Activated T-cell treated with anti-CD3 and anti-CD28 coated beads for 1 hour (primary cell): ENCODE measurements at places on chromosomes 13 and 19.

GRCh38 chr13:49997955-49998354 lies 1.1 kb downstream of the TRIM13 start:
- DNase-seq = no peak

DNA sequence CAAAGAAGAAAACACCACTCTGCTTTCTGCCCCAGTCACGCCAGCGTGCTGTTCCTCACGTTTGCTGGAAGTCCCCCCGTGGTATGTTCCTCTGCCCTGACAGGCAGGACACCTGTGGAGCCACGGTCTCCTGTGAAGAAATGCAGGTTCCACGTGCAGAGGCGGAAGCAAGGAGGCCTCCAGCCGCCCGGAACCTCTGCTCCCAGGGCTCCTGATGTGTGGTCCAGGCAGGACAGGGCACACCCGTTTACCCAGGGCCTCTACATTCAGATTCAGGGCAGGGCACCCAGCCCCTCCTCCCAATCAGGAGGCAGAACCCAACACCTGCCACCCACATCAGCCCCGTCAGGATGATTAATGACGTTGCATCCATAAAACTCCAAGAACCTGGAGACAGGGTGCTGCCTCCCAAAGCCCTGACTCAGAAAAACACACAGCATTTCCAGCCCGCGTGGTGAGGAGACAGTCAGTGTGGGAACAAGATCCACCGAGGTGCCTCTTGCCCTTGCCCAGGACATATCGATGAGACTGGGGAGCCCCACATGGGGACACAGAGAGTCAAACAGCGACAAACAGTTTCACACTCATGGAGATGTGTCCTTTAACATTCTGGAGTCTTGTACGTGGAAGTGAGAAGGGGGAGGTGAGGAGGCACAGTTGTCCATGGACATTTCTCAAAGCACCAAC lies 76.2 kb downstream of the COL4A1 start:
- DNase-seq = no peak

GRCh38 chr19:6115992-6116391 lies 5.7 kb upstream of the RFX2 start:
- no peak for DNase-seq

DNA sequence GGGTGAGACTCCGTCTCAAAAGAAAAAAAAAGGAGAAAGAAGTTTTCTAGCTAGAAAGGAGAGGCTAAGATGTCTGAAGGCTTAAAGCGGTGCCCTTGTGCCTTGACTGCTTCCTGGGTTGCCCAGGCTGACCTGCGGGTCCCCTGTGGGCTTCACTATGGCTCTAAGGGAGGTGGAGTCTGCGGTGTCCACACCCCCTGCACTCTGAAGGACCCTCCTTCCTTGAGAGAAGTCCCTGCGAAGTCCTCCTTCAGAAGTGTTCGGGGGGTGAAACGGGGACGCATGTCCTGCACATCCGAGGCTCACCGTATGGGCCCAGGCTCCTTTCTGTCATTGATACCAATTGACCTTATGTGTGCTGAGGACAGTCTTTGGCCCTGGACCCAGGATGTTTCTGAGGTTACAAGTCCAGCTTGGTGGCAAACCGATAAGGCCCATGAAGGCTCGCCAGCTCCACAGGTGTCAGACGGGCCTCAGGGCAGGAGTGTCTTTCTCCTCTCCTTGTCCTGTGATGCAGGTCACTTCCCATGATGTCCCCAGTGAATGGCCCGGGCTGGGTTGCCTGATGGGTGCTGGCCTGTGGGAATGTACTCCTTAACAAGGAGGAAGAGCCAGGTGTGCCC lies 11.6 kb upstream of the RNF113B start:
- no peak for DNase-seq

DNA sequence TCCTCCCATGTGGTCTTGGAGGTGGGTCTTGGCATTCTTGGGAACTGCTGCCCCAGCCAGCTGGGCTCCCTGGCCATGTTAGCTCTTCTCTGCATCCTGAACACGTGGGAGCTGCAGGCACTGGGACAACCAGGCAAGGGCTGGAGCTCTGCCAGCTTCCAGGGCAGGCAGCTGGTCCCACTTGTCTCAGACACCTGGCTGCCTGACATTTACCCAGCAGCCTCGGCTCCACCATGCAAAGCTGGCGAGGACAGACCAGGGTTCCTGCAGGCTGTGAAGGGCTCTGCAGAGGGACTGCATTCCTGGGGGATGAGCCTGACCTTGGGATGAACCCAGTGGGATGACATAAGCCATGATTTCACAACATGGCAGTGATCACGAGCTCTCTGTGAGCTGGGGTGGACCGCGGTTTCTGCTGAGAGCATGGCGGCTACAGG lies 99.0 kb upstream of the TSHZ3 start:
- DNase-seq = no peak

GRCh38 chr19:12774588-12775555 lies at the start of gene HOOK2:
Gene HOOK2, minus strand, starts transcription at chr19:12775552. Its CDS starts 103 bp downstream, at chr19:12775449.
- DNase-seq = no peak

- DNase-seq = no peak
Observed at GRCh38 chr13:91539286-91540157, 141.1 kb downstream of the GPC5 start.

DNA sequence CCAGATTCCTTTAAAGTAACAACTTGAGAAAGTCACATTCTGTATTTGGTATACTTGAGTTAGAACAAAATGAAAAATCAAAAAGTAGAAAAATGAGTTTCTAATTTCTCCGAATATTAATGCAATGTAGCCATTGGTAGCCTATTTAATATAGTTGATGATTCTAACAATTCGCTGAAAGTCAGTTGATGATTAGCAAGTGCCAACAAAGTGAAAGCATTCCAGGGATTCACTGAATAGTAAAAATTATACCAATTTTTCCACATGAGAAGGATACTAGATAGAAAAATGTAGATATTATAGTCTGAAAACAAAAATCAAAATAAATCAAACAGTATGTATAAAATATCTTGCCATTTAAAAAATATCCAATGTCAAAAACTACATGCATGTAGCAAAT lies 117.2 kb downstream of the FREM2 start:
- DNase-seq = no peak

GRCh38 chr13:107258599-107259187 lies 690.8 kb upstream of the ARGLU1 start:
- DNase-seq = no peak

DNA sequence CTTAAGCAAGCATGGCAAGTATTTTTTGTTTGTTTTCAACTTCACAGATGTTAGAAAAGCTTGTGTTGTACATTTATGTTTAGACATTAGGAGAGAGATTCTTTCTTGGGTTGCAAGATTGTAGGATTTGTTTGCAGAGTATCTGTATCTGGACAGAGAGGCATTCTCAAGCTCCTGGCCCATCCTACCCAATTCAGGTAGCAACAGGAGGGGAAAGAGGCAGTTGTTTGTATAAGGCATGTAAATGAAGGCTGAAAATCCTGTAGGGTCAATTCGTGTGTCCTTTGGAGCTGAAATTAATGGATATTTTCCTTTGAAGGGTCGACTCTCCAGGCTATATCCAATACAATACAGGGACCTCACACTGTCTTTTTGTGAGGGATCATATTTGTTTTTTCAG lies 147.3 kb downstream of the KCNRG start:
- no peak for DNase-seq

GRCh38 chr13:92941167-92941566 lies 285.4 kb upstream of the GPC6 start:
- no peak for DNase-seq

DNA sequence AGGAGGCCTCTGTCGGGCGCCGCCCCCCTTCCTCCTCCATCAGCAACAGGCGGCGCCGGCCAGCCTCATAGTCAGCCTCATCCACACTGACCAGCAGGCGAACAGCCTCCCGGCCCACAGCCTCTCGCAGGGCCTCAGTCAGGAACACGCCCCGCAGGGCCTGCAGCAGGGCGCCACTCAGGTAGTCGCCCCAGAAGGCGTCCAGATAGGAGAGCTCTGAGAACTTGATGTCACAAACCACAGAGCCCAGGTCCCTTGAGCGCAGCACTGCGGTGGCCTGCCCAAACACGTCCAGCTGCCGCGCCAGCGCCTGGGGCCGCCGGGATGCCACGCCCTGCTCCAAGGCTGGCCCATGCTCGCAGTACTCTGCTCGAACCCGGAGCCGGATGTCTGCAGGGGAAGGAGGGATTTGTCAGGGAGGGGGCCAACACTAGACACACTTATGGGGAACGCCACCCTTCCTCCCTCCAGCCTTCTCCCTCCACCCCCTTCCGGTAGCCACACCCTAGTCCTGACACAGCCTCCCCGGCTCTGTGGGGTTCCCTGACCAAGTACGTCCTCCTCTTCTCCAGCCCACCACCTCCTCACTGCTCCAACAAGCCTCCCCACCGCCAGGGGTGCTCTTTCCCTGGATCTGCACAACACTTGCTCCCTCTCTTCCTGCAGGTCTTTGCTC lies 17.9 kb downstream of the DEDD2 start:
- DNase-seq = peak; percentile 30

DNA sequence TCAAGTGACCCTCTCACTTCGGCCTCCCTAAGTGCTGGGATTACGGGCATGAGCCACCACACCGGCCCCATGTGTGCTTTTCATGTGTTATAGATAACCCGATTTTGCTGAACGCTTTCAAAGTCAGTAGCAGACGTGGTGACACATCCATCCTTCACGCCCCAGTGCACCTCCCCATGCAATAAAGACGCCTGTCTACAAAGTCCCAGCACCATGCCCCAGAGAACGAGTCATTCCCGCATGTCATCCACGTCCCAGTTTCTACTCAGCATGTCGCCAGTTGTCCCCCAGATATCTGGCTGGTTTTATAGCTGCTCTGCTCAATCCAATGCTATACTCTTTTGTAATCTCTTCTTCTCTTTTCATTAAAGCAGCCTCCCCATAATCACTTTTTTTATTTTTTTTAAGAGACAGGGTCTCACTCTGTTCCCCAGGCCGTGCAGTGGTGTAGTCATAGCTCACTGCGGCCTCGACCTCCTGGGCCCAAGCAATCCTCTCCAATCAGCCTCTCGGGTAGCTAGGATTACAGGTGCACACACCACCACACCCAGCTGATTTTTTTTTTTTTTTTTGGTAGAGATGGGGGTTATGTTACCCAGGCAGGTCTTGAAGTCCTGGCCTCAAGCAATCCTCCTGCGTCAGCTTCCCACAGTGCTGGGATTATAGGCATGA lies 42.5 kb downstream of the DNM2 start:
- no peak for DNase-seq

DNA sequence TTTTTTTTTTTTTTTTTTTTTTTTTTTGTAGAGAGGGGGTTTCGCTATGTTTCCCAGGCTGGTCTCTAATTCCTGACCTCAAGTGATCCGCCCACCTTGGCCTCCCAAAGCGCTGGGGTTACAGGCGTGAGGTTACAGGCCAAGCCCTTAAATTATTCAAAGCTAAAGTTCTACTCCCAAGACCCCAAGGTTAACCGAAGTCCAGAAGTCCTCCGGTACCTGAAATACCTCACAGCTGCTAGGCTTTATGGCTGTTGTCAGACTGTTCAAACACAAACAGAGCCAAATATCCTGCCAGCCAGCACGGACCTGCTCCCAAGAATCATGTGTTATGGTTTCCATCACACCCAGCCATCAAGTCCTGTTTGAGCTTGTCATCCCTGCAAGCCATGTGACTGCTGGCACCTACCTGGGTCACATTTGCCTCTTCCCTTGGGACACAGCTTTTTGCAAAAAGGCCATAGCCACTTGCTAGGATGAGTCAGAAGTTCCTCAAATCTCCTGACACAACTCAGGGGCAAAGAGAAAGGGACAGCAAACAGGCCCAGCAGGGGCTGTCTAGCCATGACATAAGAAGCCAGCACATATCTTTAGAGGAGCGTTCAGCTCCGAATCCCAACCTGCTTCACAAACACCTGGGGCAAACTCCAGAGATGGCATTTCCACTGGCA lies 129.9 kb downstream of the FOXO1 start:
- no peak for DNase-seq

GRCh38 chr19:35404879-35405622 lies 34.2 kb downstream of the GPR42 start:
- no peak for DNase-seq

- no peak for DNase-seq
Observed at GRCh38 chr19:1858412-1859081, 4.8 kb downstream of the KLF16 start.

GRCh38 chr13:93080587-93080986 lies 146.0 kb upstream of the GPC6 start:
- no peak for DNase-seq

GRCh38 chr19:27894906-27895754 lies 1317.8 kb downstream of the UQCRFS1 start:
- DNase-seq = no peak

DNA sequence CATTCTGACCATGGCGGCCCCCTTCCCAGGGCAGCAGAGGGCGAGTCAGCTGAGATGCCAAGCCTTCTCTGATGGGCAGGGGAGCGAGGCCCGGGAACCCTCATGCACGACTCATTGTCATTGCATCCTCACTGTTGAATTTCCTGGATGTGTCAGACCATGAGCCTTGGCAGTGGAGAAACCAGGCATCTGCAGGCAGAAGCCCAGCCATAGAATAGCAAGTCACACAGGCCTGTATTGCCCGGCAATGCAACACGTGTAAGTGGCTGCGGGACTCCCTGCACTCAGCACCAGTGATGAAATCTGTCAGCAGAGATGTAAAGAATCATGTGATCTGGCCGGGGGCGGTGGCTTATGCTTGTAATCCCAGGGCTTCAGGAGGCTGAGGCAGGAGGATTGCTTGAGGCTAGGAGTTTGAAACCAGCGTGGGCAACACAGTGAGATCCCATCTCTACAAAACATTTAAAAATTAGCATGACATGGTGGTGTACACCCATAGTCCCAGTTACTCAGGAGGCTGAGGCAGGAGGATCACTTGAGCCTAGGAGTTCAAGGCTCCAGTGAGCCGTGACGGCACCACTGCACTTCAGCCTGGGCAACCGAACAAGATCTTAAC lies 199.7 kb downstream of the KATNAL1 start:
- no peak for DNase-seq
